ENCODE measurements at places on chromosomes 2 and 18.
A peak's percentile ranks its signal among the peaks of the same experiment; 100 is the strongest.

DNA sequence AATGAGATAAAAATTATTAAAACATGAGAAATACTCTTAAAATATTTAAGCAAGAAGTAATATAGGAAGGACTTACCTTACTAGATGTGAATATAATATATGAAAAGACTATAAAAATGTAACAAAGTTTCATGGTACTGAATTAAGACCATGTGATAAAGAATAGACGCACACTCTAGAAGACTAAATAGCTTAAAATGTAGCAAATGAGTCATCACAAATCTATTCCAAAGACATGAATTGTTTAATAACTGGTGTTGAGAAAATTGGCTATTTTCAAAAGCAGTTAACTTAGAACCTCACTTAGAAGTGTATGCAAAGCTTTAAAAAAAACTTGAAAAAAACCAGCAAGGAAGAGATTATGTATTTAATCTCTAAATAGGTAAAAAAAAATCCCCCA, 64.1 kb downstream of the POLE4 start:
- DNase-seq, result no peak

- DNase-seq, result no peak
These were observed 69.1 kb downstream of the EHD3 start for GRCh38 chr2:31302940-31303563.

DNA sequence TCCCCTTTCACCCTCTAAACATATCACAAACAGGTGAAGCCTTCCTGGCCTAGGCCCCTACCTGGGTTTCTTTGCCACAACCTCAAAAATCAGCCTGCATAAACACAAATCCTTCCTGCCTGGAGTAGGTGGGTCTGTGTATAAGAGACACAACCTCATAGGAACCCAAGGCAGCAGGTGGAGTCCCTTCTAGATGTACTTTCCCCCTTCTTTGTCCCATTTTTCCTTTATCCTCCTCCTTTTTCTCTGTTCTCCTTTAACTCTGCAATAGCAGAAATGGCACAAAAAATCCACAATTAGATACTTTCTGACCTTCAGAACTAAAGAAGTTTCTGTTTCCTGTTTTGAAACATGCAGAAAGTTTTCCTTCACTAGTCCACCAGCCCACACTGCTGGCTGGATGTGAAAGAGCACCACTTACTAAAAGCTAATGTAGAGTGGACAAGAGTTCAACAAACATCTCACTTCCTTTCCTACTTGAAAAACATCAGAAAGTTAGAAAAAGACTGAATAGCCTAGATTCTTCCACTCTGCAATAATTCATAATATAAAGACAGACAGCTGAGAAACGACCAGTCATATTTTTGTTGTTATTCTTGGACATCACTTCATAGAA, 11.2 kb downstream of the SLC40A1 start:
- DNase-seq, result no peak

DNA sequence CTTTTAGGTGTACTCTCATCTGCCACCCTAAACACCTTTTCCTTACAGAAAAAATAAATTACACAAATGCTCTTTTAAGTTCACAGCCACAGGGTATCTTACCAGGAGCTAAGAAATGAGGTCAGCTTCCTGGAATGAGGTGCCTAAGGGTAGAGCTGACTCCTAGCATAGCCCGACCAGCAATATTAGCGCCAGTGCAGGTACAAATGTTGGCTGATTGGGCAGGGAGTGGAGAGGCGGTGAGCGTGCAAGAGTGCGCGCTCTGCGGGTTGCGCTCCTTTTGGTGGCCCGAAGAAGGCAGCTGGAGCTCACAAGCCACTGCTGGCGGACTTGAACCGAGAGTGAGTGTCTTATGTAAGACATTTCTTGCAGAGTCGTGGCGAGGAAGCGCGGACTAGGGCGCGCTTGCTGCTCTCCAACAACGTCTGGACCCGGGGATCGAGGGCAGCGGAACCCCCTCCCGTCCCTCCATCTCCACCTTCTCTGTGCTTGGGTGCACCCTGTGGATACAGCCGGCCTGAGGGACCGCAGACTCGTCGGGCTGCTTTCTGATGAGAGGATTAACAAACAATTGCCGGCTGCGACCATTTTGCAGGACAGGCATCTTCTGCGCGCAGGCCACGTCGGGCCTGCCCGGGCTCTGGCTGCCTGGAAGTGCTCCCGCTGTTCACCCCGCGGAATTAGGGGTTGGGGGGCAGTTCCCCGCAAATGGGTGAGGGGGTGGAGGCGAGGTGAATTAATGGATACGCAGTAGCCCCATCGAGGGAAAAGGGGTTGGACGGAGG, 17.3 kb downstream of the BOLA3 start:
- DNase-seq, result no peak

GRCh38 chr2:99784946-99785345, 295.1 kb upstream of the REV1 start:
- no peak for DNase-seq

- DNase-seq, result no peak
These were observed 298.7 kb downstream of the RND3 start for GRCh38 chr2:150188800-150189199.

DNA sequence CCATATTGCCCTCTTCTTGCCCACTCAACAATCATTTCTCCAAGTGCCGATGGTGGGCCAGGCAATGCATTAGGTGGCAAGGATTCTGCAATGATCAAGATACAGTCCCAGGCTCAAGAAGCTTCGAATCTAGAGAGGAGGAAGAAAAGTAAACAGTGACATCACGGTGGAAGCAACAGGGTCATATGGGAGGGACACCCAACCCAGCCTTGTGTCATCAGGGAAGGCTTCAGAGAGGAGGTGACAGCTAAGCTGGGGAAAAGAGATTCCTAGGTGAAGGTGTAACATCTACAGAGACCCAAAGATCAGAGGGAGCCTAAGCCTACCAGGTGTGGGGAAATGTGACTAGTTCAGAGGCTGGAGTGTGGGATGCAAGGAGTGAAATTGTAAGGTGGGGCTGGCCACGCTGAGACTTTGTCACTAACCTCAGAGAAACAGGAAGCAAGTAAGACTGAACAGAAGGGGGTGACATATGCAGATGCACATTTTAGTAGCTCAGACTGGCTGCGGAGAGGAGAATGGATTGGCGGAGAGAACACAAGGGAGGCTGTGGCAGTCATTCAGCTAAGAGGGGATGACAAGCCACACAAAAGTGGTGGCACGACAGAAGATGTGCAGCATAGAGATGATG, 104.9 kb downstream of the ANKRD44 start:
- DNase-seq, result peak; percentile 80

- no peak for DNase-seq
These were observed 342.1 kb downstream of the SLC4A3 start for GRCh38 chr2:219969508-219969907.

GRCh38 chr2:224570328-224570993, 14.7 kb downstream of the CUL3 start:
- DNase-seq, result no peak
